ENCODE measurements at places on chromosomes 4 and X.

GRCh38 chr4:10366628-10367027, 90.6 kb downstream of the ZNF518B start:
- DNase-seq, result no peak

DNA sequence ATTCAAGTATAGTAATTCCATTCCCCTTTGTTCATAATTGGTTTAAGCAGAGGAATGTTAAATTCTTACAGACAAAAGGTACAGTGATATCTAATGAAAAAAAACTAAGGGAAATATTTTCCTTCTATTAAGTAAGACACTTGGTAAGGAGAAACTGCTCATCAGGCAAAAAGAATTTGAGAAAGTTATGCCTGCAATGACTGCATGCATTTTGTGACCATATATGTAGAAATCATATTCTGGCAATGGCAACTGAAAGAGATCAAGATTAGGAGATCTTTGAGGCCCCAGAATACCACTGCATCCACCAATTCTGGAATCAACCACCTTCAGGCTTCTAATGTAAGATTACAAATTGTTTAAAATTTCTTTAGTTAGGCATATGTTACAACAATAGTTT, 364.8 kb downstream of the PCDH10 start:
- DNase-seq, result no peak

DNA sequence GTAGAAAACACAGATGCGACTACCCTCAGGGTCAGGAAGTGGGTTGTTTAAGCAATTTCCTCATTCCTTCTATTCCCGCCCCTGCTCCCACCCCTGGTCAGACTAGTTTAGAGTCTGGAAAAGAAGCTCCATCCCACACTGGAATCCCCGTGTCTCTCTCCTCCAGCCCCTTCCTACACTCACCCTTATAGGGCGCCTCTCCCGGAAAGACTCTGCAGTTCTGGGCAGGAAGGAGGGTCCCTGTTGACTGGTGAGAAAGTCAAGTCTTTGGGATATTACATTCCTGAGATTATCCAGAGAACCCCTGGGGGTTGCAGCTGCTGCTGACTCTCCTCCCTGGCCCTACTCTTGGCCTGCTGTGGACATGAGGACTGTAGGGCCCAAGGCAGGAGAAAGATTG, 11.9 kb downstream of the STARD8 start:
- no peak for DNase-seq

GRCh38 chrX:48694776-48695533, 1.6 kb upstream of the SUV39H1 start:
- DNase-seq, result no peak

GRCh38 chr4:8745005-8745790, 126.4 kb downstream of the HMX1 start:
- no peak for DNase-seq

DNA sequence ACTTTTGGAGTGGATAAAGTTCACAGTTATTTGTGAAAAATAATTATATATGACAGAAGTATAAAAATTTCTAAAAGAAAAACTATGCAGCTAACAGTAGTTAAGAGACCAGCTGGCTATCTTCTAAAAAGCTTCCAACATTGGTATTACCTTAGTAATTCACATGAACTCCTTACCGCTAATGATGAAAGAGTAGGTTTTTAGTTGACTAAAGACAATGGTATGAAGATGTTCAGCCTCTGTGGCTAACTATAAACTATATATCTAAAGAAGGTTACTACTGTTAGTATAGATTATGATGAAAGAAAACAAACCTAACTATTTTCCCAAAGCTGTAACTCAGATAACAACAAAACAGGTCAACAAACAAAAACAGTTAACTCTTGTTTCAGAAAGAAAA, 10.4 kb downstream of the CCNI start:
- no peak for DNase-seq

GRCh38 chrX:154412468-154412867, 1.1 kb downstream of the TAFAZZIN start:
- no peak for DNase-seq

GRCh38 chrX:54173791-54174190, 9.3 kb downstream of the FAM120C start:
- no peak for DNase-seq
